ENCODE measurements at places on chromosomes 11 and 22.

DNA sequence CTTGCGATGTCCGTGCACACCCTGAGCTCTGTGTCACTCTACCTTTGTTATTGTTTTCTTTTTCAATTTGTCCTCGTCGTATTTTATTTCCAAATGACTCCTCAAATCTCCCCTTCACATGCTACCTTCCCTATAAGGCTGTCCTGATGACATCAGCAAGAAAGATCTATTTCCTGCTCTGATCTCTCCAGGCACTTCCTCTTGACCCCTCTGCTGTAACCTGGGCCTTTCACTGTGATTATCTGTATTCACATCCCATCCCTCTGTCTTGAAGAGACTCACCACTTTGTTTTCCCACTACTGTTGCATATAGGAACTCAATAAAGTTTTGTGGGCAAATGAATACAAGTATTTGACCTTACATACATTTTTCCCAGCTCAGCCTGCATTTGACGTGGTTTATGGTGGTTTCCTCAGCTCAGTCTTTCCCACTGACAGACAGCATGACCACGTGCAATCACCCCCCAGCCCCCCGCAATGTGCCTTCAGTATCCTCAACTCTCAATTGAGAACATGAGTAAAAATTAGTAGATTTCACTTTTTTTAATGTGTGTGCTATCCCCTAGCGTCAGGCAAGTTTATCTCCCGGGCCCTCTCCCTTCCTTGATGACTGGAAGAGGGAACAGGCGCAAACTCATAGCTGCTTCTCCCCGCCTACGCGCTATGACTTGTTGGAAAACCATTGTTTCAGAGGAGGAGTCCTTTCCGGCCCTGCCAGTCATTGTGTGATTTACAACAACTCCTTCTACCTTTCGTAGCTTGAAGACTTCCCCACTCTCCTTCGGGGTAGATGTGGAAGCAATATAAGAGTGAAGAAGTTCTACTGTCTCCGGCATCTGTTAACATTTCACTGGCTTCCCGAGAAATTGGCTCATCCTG, 498.5 kb downstream of the NTM start:
- no peak for DNase-seq

- DNase-seq, result no peak
These were observed 4.2 kb downstream of the UBE2L3 start for GRCh38 chr22:21571679-21572078.

DNA sequence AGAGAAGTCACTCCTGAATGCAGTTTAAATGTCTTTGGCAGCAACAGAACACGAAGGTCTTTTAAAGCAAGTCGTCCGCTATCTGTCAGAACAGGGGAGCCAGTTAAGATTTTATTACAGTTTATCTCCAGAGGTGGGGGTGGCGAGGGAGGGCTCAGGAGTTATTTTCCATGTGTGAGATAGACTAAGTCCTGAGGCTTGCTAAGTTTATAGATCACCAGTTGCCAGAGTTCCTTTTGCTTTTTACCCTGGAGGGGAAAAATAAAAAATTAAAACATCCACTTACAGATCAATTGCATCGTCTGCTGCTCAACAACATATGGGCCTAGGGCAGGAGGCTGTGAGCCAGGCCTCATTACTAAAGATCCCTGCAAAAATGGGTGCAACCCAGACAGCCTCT, 90.7 kb downstream of the SNX19 start:
- DNase-seq, result no peak

GRCh38 chr22:42194953-42195352, 64.3 kb upstream of the CYP2D6 start:
- no peak for DNase-seq

DNA sequence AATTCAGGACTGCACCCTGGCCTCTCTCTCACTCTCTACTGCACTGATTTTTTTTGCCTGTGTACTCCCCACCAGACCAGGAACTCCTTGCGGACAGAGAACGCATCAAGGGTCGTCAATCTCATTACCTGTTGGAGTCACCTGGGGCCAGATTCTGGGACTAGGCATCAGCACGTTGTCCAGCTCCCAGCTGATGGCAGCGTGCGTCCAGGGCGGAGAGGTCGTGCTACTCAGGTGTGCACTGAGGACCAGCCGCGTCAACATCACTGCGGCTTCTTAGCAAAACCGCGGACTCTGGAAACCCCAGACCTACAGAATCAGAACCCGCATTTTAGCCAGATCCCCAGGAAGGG, 13.1 kb downstream of the KCNJ5 start:
- DNase-seq, result no peak

DNA sequence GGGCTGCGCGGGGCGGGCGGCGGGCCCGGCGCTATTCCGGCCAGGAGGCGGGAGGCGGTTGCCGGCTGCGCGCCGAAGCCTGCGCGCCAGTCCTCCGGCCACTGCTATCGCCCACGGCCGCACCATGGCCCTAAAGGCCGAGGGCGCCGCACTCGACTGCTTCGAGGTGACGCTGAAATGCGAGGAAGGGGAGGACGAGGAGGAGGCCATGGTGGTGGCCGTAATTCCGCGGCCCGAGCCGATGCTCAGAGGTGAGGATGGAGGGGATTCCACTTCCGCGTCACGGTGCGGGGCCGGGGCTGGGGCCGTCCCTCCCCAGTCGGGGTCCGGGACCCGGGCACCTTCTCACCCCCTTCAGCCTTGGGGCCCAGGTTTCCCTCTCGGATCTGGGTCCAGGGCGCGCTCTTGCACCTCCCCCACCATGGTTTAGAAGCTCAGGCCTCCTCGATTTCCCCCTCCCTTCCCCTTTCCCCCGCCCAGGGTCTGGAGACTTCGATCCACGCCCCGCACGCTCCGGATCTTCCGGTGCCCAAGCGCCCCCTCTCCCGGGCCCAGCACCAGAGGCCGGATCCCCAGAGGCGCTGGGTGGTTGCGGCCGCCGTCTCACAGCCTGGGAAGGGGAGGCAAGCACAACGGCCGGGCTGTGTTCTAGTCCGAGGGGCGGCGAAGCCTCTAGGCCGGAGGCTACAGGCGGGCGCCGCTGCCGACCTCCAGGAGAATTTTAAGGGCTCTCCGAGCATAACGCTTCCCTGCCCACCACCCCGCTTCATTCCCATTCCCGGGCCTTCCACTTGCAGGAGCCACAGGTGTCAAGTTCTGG, 517 bp downstream of the SPINDOC start:
- no peak for DNase-seq

GRCh38 chr22:44298406-44299091, 14.2 kb downstream of the SHISAL1 start:
- DNase-seq, result no peak

Data from HFFc6 (cell line).